Omental fat pad (tissue), 4 donors: ENCODE measurements at places on chromosomes 5 and 9. TPM values are rescaled to one million over a fixed set of nuclear protein-coding genes. Genes with fewer than 3 reads are reported as not detected.

Gene FIBCD1
- total RNA-seq = not detected

Gene PCDHB10
- 1.5 TPM for total RNA-seq

Gene TMEM252
- total RNA-seq = not detected

Gene ARL15
- 32.0 TPM for total RNA-seq

Gene LVRN
- total RNA-seq = 15.1 TPM

Gene OLFML2A
- total RNA-seq = 14.0 TPM

Gene CCNI2
- total RNA-seq = 0.12 TPM

Gene PNPLA7
- 14.0 TPM for total RNA-seq

Gene PCDHA6
- 1.5 TPM for total RNA-seq

Gene ACTBL2
- total RNA-seq = 0.19 TPM

Gene DOLK
- total RNA-seq = 15.6 TPM

Gene INSYN2B
- 6.9 TPM for total RNA-seq

Gene GRIN3A
- not detected for total RNA-seq

Gene FAM78A
- 5.8 TPM for total RNA-seq

Gene COMMD10
- total RNA-seq = 26.8 TPM

Gene SLC6A18
- total RNA-seq = not detected

Gene NUTM2G
- not detected for total RNA-seq

Gene SPINK1
- not detected for total RNA-seq

Gene EQTN
- total RNA-seq = not detected

Gene ANGPTL2
- total RNA-seq = 86.2 TPM

Gene ENTREP1
- 2.4 TPM for total RNA-seq

Gene OR1Q1
- total RNA-seq = not detected

Gene LCN12
- not detected for total RNA-seq

Gene CNTFR
- 53.7 TPM for total RNA-seq
